T-helper 9 cell (primary cell): ENCODE measurements at places on chromosomes 12 and 14.

GRCh38 chr12:119843100-119843499 is 34.0 kb downstream of the CIT start:
- DNase-seq = no peak

DNA sequence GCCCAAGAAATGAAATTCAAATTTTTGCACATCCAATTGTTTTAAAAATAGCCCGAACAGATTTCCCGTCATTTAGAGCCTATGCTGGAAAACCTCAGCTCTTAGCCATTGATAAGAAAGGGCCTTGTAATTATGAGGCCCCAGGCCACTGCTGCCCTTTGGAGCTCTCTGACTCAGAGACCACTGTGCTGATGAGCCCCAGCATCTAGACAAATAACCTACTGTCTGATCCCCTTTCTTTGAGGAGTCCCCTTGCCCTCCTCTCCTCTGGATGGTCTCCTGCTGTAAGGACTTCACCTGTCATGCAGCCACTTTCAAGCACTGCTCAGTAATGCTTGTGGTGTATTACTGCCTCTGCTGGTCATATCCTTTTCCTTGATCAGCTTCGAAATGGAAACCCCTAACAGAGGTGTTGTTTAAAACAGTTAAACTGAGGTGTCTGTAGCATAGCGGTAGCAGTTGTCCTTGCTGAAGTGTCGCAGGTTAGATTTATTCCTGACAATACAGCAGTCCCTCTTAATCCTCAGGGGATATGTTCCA is 159.9 kb upstream of the SRRM4 start:
- no peak for DNase-seq

DNA sequence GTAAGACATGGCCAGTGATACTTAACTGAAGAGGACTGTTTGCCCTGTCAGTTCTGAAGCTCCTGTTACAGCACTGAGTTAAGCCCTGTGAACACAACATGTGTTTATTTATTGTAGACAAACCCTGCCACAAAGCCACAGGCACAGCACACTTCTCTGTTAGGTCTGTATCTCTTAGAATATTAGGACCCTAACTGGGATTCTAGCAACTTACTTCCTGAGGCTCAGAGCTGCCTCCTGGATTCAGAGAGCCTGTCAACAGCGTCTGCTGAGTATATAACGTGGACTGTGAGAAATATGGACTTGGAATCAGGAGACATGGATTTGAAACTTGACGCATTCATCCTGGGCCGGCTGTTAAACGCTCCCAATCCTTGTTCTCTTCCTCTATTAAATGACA is 135.0 kb upstream of the HIF1A start:
- no peak for DNase-seq

DNA sequence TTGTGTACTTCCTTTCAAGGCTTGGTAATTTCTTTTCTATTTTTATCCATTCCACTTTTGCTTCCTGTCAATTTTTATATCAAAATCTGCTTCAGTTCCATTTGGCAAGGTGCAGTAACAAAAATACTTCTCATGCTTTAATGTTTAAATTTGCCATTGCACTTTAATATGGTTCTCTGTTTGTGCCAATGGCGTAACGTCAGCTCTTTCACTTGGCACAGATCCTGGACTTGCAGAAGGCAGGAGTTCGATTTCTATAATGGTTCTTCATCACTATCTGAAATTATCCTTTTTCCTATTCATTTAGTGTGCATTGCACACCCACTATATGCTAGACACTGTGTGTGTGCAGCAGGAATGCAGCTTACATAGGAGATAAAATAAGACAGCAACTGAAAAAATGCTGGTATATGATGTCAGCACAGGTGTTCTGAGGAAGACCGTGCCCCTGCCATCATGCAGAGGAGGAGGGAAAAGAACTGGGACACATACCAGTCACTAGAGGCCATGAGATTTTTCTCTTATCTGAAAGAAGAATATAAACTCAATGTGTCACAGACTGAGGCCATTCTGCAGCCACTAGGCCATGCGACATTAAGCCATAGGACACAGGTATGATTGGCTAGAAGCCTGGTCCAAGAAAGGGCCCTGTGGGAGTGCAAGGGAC is 298.2 kb downstream of the RPAP3 start:
- DNase-seq = no peak

DNA sequence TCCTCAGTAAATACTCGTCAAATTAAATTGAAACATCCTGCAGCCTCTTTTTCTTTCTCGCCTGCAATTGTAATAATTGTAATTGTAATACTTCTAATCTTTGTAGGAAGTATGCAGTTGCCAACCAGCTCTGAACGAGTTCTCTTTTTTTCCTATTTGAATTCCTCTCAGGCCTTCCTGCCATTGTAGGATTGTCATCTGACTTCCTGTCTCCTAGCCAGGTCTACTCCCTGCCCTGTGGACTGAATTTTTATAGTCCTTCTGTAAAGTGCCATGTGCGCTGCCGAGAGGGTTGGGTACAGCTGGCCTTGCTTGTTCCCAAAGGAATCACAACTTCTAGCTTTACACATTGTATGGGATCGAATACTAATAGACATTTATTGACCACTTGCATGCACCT is 183.3 kb downstream of the SSPN start:
- DNase-seq = no peak

DNA sequence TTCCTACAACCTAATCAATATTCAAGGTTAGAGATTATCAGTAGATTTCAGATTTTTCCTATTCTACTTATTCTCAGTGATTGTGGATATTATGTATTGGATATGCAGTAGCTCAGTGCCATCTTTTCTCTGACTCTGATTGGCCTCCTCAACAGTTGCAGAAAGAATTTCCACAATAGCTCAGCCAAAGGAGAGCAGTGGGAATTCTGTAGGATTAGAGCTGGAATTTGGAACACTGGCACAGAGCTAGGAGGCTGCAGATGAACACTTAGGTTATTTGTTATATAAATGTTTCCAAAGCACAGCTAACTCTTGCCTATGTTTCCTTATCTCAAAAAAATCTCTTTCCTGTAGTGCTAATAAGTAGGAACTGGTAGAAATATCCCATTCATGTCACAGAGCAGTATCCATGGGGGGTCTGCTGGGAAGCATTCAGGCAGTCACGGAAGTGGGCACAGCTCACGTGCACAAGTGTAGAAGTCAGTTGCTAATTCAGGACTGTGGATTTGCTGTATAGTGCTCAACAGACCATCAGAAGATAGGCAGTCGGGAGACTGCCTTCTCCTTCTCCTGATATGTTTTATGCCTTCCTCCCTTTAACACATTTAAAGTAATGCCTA is 116.2 kb upstream of the TMEM260 start:
- no peak for DNase-seq

DNA sequence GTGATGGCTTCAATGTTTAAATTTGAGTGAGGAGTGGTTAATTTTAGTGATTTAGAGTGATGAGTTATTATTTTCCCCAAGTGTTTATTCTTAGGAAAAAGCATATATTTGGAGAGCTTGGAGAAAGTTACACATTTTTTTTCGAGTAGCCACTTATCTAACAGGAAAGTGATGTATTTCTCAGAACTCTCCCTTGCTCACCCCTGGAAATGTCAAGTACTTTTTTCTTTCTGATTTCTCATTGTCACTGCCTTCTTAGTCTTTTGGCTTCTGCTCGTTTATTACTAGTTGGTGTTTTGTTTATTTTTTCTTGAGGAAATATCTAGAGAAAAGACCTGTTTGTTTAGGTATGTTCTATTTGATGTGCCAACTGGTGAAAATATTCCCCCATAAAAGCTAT is 58.8 kb downstream of the AEBP2 start:
- no peak for DNase-seq

- DNase-seq = no peak
Observed at GRCh38 chr12:10189653-10190052, 10.8 kb downstream of the TMEM52B start.

DNA sequence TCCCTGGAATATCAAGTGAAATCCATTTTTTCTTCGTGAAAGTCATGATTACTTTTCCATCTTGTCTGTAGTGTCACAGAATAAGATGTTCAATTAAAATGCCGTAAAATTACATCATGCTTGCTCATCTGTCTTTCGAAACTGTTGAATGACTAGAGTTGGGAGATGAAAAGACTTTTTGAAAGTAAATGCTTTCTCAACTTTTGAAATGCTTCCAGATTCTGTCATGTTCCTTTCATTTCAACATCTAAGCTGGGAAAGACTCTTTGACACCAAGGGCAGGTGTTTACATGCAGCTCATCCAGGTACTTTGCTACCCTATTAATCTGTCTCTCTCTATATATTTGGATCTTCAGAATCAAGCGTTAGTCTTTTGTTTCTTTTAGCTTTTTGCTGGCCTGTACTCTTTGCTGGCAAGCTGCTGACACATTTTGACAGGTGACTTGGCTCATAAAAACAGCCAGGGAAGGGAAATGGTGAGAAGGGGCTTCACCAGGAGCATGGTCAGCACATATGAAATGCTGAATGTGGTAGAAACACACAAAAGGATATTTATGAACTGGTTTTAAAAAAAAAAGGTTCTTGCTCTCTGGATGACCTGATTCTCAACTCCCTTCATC is 77.0 kb upstream of the METAP2 start:
- no peak for DNase-seq

DNA sequence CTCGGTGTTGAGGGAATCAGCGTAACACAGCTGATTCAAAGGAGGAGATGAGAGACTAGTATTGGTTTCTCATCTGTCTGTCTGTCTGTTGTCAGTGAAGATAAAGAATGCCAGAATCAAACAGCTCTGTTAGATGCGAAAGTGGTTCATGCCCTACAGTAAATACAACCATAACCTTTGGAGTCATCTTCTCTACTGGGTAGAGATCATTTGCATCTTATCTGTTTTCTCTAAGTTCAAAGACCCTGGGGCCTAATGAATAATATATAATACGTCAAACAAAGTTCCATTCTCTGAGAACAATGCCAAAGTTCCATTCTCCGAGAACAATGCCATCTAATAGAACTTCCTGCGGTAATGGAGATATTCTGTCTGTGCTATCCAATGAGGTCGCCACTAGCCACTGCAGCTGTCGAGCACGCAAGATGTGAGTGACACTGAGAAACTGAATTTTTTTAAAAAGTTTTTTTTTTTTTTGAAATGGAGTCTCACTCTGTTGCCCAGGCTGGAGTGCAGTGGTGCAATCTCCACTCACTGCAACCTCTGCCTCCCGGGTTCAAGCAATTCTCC is 6.6 kb downstream of the IL31 start:
- no peak for DNase-seq

GRCh38 chr12:72282721-72283120 is 10.6 kb downstream of the TRHDE start:
- DNase-seq = no peak

GRCh38 chr12:79897617-79898016 is 37.3 kb downstream of the PPP1R12A start:
- DNase-seq = no peak

GRCh38 chr14:74491956-74492775 is 939 bp downstream of the NPC2 start:
- no peak for DNase-seq

GRCh38 chr12:106585521-106586277 is 2.9 kb downstream of the RFX4 start:
- no peak for DNase-seq

GRCh38 chr12:123748161-123748560 is 13.9 kb upstream of the DNAH10 start:
- DNase-seq = no peak

GRCh38 chr14:62655166-62655565 is 390.1 kb downstream of the KCNH5 start:
- no peak for DNase-seq

DNA sequence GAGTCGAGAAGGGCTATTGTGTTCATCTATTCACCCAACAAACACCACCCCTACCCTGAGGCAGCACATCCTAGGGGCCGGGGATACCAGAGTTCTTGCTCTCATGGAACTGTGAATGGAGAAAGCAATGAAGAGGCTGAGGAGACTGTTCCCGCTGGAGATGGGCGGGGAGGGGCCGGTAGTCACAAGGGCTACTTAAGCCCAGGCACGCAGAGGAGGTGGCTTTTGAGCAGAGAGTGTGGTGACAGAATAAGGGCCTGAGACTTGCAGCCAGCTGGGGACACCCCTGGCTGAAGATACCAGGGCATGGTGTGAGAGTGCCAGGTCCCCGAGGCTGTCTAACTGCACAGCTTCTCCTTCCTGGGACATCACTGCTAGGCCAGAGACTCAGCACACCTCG is 114.1 kb upstream of the EVL start:
- no peak for DNase-seq

- no peak for DNase-seq
Observed at GRCh38 chr12:79451978-79452377, 238.8 kb downstream of the PAWR start.

DNA sequence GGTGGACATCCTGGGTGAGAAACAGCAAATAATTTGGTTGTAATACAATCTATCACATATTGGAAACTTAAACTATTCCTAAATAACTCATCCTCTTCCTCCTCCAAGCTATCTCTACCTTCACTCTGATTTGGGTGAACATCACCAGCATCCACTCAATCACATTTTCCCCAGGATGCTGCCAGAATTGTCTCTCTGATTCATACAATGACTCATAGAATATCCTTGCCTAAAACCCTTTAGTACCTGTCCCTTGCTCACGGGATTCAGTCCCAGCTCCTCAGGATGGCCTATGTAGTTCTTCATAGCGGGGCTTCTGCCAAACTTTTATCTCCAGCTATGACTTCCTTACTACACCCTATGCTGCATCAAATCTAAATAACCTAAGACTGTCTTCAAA is 146.8 kb downstream of the EMP1 start:
- DNase-seq = no peak

- DNase-seq = no peak
Observed at GRCh38 chr12:103422328-103422727, 73.4 kb downstream of the C12orf42 start.

DNA sequence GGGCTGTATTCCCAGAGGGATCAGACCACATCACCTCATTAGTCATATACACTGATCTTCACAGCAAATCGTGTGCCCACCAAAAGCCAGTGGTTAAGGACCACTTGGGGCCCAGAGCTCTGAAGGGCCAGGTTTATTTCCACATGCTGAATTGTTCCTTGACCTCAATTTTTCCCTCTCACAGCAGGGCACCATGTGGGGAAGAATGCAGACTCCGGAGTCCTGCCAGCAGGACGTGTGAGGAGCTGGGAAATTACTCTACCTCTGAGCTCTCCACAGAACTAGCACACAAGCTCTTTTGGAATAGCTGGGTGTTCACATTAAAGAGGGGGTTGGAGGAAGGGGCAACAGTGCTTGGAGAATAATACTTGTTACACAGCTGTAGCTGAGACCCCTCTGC is 57.6 kb upstream of the SEL1L start:
- DNase-seq = no peak

DNA sequence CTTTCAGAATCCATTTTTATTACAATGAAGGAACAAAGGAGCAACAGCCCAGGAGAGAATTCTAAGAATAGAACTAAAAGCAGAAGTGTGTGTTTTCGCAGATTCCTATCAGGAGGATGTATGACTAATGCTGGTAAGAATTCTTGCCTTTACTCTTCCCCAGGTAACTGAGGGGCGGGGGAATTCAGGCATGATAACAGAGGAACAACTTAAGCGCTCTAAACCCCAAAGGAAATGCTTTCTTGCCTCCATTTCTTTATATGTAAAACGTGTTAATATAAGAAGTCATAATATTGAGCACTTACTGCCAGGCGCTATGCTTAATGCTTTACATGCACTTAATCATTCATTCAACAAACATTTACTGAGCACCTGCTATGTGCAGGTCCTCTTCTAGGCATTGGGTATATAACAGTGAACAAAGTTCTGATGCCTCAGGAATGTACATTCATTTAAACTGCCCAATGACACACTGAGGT is 4.5 kb downstream of the HCAR1 start:
- no peak for DNase-seq

- DNase-seq = no peak
Observed at GRCh38 chr12:101838628-101839323, 8.0 kb upstream of the GNPTAB start.

GRCh38 chr14:51079085-51079484 is 15.8 kb downstream of the TRIM9 start:
- no peak for DNase-seq

GRCh38 chr12:117334855-117335587 is 26.4 kb downstream of the NOS1 start:
- no peak for DNase-seq
